ENCODE measurements at places on chromosomes 4 and X. TPM values are rescaled to one million over a fixed set of nuclear protein-coding genes. Genes with fewer than 3 reads are reported as not detected.

Gene ZNF185
- total RNA-seq = 5.2 TPM

Gene IL13RA2
- total RNA-seq = not detected

Gene PNCK
- total RNA-seq = 1.2 TPM

Gene EBP
- total RNA-seq = 112 TPM

Gene KDR
- total RNA-seq = not detected

Gene CABS1
- total RNA-seq = not detected

Gene PDCL2
- not detected for total RNA-seq

Gene NXF2
- total RNA-seq = not detected

Gene NR3C2
- 8.0 TPM for total RNA-seq

Gene DRP2
- 0.86 TPM for total RNA-seq

DNA sequence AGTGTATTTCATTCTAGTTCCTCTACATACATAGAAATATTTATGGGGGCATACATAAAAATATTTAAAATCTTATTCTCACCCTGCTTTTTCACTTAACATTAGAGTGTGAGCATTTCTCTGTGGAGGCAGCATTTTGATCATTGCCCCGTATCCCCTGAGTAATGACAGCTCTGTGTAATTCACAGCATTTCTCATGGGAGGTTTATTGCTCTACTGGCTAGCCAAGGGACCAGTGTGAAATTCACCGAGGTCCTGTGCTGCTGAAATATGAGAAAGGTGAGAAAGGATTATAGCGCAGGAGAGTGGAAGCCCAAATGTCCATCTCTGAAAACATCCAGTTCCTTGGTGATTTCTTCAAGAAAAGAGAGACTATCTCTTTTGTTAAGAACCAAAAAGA lies 22.9 kb downstream of the PDGFC start:
- DNase-seq = no peak

- DNase-seq = no peak
Observed at GRCh38 chrX:138856881-138857604, 145.5 kb upstream of the FGF13 start.

GRCh38 chrX:92213786-92214185 lies 434.6 kb downstream of the PCDH11X start:
- no peak for DNase-seq

DNA sequence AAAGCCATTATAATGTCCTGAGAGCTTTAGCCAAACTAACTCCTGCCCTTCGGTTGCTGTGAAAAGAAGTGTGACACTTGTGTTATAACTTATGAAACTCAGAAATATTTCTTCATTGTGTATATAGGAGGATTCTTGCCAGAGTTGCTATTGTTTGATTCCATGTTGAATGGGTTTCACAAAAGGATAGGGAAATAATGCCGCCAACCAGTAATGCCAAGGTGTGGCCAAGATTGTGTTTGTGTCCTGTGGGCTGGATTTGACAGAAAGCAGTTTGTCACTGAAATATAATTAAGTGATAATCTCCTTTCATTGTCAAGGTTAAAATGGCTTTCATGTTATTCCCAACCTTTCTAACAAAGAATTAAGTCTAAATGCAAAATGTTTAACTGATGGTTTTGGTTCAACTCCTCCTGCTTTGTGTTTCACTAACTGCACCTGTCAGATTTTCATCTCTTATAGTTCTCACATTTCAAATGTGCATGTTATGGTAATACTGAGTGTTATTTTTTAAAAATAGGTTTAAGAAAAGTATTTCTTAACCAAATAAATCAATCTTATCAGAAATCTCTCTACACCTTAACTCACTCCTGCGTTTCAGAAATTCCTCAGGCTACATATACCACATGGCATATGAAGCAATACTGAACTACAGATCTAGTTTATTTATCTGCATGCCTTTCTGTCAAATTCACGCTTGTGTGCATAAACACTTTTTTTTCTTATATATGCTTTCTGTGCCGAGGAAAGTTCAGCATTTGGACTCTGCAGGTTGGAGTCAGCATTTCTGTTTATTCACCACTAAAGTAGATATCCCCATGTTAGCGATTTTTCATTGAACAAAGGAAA lies at the start of gene CLDN22:
CLDN22 (minus strand) TSS at position 66 of the 849 bp plus-strand sequence; CDS start at position 8, 58 bp downstream.
- no peak for DNase-seq

DNA sequence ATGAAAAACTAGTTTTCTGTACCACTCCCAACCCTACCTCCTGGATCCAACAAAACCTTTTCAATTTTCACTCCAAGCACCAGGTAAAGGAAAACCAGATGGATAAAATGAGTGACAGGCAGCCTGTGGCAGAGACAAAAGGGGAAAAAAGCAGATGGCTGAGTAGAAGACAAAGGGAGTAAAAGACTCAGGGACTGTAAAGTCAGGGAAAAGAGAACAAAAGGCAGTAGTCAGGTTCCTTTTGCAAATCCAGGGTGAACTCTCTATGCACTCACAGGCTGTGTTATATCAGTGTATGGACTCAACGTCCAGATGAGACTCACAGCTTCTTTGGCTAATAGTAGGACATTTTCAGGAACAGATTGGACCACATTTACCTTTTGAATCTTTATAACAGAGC lies 54.2 kb downstream of the QRFPR start:
- DNase-seq = no peak

DNA sequence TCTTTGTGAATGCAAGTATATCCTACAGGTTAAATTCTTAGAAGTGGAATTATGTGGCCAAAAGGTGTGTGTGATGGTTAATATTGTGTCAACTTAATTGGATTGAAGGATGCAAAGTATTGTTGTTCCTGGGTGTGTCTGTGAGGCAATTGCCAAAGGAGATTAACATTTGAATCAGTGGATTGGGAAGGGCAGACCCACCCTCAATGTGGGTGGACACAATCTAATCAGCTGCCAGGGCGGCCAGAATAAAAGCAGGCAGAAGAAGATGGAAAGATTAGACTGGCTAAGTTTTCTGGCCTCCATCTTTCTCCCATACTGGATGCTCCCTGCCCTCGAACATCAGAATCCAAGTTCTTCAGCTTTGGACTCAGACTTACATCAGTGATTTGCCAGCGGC lies 76.2 kb upstream of the GBA3 start:
- no peak for DNase-seq

DNA sequence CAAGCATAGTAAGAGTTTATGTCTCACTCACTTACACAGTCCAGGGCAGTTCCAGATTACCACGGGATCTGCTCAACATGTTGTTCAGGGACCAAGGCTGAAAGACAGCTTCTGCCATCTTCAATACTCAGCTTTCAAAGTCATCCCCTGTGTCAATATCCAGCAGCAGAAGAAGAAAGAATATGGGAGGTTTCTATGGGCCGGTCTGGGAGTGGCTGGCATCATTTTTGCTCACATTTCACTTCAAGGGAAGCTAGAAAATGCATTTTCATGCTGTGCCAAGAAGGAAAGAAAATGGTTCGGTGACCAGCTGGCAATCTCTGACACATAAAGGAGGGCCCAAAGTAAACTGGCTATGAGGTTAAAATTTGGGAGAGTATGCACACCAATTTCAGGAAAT lies 211.5 kb upstream of the KLF3 start:
- no peak for DNase-seq

DNA sequence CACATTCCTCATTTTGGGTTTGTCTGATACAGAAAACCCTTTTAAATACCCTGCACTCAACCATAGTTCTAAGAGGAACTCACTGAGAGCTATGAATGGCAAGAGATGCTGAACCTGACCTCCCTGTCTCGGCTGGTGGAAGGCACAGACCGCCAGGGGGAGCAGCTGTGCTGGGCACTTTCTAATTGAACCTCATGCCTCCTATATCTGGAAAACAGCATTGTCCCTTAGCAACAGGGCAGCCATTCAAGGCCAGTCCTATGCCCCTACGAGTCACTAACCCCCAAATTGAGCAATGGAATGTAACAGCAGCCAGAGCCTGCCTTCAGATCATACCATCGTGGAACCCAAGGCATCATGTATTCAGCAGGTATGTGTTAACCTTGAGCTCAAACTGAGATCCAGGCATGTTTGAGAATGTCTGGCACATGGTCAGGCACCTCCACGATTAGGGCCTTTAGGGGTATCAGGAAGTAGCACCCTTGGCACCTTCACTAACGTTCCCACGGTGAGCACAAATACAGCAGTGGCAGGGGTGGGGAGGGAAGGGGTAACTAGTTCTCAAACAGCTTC lies 5.1 kb downstream of the USP27X start:
- DNase-seq = peak; percentile 59

DNA sequence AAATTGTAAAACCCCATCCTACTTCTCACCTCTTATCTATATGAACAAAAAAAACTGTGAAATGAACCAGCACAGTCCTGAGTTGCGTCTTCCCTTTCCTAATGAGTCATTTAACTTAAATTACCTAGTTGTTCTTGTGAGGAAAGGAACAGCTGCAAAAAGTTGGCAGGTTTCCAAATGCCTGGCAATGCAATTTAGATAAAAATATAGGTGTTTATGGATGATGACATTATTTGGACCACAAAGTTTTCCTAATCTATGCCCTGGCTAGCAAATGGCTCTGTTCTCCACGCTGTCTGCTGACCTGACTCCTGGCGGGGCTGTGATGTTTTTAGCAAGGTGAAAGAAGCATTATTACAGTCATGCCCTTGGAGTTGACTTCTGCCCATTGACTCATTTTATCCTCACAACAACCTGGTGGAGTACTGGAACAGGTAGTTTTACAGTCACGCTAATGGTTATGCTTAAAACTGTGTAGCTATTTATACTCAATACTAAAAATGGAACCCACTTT lies 29.8 kb upstream of the RELL1 start:
- peak; percentile 62 for DNase-seq

DNA sequence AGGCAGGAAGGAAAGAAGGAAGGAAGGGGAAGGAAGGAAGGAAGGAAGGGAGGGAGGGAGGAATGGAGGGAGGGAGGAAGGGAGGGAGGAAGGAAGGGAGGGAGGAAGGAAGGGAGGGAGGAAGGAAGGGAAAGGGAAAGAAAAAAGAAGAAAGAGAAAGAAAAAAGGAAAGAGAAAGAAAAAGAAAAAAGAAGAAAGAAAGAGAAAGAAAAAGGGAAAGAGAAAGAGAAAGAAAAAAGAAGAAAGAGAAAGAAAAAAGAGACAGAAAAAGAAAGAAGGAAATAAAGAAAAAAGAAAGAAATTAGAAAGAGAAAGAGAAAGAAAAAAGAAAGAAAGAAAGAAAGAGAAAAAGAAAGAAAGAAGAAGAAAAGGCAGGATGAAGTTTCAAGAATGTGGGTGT lies 15.0 kb upstream of the NHSL2 start:
- DNase-seq = no peak

- no peak for DNase-seq
Observed at GRCh38 chr4:175813204-175813603, 1.1 kb upstream of the GPM6A start.

GRCh38 chr4:41216294-41217019 lies 2.1 kb upstream of the APBB2 start:
- DNase-seq = peak; percentile 78

Measured in activated T-cell treated with anti-CD3 and anti-CD28 coated beads, Interleukin-2, amount 50 U/mL, for 72 hours (primary cell).